ENCODE measurements at places on chromosomes 7 and 10.

- no peak for DNase-seq
These were observed 176.3 kb downstream of the CYP26A1 start for GRCh38 chr10:93250010-93250409.

DNA sequence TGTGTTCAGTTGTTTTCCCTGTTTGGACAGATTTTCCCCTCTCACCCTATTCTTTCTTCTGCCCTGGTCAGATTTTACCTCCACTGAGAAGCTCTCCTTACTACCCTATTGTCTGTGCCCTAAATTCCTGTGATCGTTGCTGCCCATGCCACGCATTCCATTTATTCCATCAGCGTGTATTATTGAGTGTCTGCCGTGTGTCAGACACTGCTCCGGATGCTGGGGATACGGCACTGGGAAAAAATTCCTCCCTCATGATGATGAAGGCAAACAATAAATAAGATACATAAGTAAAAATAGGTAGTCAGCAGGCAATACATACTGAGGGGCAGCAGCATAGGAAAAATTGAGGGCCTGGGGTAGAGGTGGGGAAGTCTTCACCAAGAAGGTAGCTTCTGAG, 86.8 kb downstream of the FANK1 start:
- DNase-seq, result no peak

- no peak for DNase-seq
These were observed 524.9 kb downstream of the NRG3 start for GRCh38 chr10:82399850-82400249.

- DNase-seq, result no peak
These were observed 96.1 kb downstream of the ATE1 start for GRCh38 chr10:121831777-121832176.

- DNase-seq, result peak; percentile 8
These were observed 62.1 kb downstream of the SDHAF3 start for GRCh38 chr7:97179454-97180104.

DNA sequence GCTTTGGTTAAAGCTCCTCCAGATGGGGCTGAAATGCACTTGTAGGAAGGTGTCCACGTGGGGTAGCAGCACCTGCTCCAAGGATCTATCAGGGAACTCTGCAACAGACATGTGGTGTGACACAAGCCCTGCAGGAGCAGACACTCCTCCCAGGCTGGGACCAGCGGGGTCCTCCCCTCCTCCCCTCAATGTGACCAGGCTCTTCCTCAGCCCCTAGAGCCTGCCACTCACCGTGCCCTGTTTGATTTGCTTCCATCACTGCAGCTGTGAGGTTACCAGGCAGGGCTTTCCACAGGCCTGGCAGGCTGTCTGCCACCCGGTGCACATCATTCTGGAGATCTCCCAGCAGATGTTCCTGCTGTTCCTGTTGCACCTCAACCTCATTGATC, 13.4 kb downstream of the MMRN2 start:
- DNase-seq, result no peak

DNA sequence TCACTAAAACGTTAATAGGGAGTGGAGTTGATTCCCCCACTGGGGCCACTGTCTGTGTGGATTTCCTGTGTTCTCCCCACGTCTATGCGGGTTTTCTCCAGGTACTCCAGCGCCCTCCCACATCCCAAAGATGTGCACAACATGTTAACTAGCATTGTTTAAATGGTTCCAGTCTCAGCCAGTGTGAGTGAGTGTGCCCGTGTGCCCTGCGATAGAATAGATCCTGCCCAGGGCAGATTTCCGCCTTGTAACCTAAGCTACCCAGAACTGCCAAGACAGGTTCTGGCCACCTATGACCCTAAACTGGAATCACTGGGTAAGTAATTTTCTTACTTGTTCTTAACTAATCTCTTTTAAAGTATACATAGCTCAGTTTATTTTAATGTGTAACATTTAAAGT, 58.5 kb downstream of the CCDC6 start:
- DNase-seq, result no peak

GRCh38 chr7:144759653-144760052, 76.2 kb downstream of the TPK1 start:
- no peak for DNase-seq

DNA sequence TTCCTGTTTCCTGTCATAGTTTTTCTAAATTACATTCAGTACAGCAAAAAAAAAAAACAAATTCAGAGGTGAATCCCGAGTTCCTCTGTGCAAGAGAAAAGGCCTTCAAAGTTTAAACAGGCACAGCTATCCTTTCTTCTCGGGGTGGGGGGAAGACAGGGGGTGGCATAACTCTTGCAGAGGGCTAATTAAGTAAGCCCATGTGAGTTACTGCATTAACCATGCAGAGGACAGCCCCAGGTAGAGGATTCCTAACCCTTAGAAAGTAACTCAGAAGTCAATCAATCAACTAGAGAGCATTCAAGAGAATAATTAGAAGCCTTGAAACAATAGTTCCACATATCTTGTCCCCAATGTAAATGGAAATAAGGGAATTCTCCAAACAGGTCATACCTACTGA, 170.9 kb downstream of the CSTF2T start:
- DNase-seq, result no peak

GRCh38 chr10:69459893-69460575, 8.8 kb downstream of the TSPAN15 start:
- DNase-seq, result no peak

DNA sequence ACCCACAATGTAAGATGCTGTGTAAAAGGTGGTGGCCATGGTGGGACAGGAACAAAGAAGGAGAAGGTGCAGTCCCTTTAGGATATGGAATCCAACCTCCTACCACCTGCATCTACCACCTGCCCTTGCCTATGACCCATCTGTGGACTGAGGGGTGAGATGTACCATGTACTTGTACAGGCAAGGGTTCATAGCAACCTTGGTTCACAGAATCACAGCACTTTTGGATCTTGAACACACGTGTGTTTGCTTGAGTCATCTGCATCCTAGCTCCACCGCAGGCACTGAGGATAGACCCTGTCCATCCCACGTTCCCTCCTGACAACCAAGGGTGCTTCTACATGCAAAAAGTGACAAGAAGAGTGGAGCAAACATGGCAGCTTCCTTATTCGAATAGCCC, 162.3 kb downstream of the GFRA1 start:
- DNase-seq, result no peak

- no peak for DNase-seq
These were observed 817.6 kb downstream of the TNS3 start for GRCh38 chr7:46764100-46764936.

GRCh38 chr10:80104066-80104926, 25.8 kb downstream of the TMEM254 start:
- peak; percentile 9 for DNase-seq

DNA sequence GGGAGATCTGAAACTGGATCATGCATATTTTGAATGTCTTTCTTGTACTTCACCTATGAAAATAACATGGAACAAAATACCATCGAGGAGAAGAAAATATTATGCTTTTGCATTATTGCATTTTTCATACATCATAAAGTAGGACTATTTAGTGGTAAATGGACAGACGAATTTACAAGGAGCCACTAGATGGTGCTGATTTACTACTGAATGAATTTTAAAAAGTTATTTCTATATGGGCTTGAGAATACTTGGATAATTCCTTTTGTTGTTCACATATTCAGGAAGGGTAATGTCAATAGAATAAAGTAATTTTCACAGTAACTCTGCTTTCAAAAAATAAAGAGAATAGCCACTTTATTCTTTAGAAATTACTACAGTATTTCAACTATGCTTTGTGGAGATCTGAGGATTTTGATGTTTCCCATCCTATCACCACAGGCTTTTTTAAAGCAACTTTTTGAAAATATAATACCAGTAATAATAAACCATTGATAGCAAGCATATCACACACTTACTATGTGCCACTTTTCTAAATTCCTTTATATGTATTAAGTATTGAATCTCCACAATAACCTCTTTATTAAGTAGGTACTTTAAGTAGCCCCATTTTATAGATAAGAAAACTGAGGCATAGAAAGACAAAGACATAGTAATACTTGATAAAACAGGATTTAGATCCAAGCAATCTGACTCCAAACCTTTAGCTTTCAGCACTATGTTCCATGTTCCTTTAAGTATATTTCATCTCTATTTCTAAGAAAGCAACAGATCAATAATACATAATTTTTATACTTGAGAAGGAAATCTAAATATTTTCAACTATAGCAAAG, 38.6 kb downstream of the NEBL start:
- no peak for DNase-seq

DNA sequence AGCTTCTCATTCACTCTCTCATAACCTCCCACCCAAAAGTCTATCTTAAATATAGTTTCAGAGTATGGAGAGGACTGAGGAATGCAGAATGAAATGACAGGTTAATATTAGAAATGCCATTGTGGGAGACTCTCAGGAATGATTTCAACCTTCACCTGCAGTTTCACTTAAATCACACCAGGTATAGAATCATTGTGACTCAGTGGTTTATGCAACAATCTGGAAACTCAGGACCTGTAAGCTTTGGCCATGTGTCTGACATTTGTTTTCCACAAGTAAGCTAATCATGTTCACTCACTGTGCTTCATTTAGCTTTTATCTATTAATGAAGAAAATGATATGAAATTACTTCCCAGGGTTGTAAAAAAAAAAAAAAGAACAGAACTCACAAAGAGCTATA, 8.7 kb upstream of the PTPN12 start:
- DNase-seq, result no peak

DNA sequence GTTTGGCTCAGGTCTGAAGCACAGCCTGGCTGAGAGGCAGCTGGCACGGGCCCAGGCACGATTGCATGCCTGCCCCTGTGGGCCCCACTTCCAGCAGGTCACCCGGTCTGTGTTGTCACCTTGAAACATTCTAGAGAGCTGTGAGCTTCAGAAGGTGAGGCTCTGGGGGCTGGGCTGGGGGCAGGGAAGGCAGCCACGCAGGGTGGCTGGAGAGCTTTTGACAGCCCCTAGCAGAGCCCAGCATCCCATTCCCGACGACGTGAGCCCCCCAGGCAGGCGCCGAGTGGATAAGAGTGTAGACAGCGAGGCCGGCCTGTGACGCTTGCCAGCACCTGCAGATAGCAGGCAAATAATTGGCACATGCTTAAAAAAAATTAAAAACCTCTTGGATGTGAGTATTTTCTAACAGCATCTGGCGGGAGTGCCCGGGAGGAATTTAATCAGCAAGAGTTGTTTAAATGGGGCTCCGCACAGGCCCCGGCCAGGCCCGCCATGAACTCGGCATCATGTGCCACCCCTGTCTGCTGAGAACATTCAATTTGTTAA, 212.0 kb upstream of the TBX20 start:
- no peak for DNase-seq

DNA sequence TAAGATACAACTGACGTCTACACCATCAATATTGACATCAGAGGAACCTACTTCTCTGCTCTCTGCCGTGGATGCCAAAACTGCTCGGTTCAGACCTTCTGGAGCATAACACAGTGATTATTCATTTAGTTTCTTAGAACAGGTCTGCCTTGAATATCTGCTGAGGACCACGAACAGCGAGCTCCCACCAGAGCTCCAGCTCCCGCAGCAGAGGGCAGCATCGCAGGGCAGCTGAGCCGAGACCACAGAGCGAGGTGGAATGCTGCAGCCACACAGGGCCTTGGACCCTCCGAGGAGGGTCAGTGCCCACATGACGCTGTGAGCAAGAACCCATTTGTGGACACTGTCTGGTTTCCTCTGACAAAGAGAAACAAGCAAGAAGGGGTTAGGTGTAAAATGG, 6.8 kb downstream of the VIPR2 start:
- no peak for DNase-seq

DNA sequence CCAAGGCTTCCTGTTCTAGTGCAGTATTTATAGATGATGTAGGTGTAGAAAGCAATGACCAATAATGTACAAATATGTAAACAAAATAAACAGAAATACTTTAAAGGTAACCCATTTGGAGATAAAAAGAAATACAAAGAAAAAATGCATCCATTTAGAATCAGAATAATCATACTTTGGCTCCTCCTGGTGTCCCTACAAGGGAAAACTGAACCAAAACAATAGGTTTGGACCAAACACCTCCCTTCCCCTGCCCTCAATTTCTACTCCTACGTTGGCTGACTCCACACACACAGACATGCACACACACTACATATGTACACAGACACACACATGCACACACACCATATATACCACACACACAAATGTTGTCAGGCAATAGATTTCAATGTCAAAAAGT, 36.0 kb downstream of the C10orf143 start:
- DNase-seq, result no peak

DNA sequence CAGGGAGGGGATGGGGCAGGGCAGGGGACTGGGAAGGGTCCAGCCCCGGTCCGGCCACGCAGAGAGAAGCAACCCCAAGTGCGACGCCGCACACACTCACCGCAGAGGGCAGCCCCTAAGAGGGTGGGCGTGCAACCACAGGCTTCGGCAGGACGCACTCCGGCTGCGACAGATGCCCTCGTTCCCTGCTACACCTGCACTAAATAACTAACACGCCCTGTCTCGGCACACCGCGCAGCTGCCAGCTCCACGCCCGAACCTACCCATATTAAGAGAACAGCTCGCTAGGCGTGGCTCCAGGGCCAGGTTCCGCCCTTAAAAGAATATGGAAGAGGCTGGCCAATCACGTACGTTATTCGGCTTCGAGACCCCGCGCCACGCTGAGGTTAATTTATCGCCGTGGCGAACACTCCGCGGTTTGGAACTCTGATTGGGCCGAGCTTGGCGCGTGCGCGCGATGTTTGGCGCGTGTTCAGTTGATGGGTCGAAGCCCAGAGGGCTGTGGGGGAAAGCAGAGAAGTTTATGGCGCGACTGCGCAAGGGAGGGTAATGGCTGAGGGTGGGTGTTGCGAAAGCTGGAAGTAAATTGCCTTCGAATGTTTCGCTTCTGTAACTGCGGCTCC, 91.1 kb downstream of the OR13A1 start:
- no peak for DNase-seq

GRCh38 chr7:40135317-40135610, 459 bp downstream of the SUGCT start:
- no peak for DNase-seq

DNA sequence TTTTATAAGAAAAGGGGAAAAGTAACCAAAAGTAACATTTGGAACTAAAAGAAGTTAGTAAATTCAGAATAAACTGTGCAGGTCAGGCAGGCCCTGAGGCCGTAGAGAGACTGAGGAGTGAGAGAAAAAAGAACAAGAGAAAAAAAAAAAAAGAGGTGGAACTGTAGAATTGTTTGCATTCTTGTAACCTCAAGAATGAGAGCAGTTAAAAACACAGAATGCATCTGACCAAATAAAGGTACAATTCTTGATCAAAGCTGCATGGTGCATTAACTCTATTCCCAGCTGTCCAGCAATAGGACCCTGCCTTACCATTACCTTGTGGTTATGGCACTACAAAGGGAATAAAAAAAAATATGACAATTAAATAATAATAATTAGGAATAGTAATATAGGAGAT, 170.1 kb upstream of the SEMA3A start:
- DNase-seq, result no peak

- DNase-seq, result no peak
These were observed 500.1 kb upstream of the KLF6 start for GRCh38 chr10:4285121-4285520.

- no peak for DNase-seq
These were observed 147.1 kb downstream of the RGS10 start for GRCh38 chr10:119395280-119396007.

- no peak for DNase-seq
These were observed 121.0 kb upstream of the FAM171A1 start for GRCh38 chr10:15491856-15492642.

All from T-helper 1 cell (primary cell).